ENCODE measurements at places on chromosomes 3 and 15.
A peak's percentile ranks its signal among the peaks of the same experiment; 100 is the strongest.

DNA sequence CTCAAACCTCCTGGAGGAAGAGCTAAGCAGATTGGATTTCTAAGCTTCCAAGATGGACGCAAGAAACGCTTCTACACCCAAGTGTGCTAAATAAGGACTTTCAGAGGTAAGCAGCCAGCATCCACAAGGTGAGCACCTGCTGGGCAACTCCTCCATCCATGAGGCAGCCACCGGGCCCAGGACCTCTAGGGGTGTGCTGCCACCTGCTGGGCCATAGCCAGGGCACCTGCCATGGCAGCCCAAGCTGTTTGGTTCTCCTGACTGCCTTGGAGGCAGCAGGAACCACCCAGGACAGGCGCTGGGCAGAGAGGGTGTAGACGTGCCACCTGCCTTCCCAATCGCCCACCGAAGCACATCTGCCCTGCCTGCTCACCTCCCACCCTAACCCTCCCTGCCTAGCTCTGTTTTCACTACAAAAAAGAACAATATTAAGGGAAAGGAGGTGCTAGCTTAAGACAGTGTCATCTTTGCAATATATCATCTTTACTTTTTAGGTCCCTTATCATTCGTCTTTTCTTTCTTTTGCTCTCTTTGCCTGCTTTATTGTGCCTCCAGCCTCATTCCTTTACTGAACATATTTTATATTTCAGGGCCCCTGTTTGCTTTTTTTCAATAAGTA lies 12.9 kb downstream of the C15orf62 start:
- peak; percentile 65 for DNase-seq

GRCh38 chr15:71115567-71116351 lies 488 bp downstream of the THSD4 start:
- no peak for DNase-seq

GRCh38 chr3:32484436-32484835 lies 18.2 kb downstream of the CMTM6 start:
- no peak for DNase-seq

DNA sequence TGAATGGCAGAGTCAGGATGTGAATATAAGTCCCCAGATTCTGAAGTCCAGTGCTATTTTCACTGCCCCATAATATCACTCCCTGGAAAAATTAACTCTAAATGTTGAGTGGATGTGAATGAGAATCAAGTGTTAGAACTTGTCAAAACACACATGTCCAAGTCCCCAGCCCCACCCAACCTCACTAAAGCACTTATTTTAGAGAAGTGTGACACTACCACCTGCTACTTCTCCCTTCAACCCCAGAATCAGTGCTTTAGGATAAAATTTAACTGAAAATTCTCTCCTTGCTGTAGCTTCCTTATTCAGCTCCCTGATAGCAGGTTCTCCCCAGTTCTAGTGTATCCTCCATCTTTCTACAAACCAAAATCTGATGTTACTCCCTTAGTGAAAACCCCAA lies 35.8 kb downstream of the HERC1 start:
- no peak for DNase-seq

GRCh38 chr15:60528530-60528929 lies 49.6 kb upstream of the ICE2 start:
- no peak for DNase-seq
